ENCODE measurements at places on chromosomes 3 and 15. TPM values are rescaled to one million over a fixed set of nuclear protein-coding genes. Genes with fewer than 3 reads are reported as not detected.

DNA sequence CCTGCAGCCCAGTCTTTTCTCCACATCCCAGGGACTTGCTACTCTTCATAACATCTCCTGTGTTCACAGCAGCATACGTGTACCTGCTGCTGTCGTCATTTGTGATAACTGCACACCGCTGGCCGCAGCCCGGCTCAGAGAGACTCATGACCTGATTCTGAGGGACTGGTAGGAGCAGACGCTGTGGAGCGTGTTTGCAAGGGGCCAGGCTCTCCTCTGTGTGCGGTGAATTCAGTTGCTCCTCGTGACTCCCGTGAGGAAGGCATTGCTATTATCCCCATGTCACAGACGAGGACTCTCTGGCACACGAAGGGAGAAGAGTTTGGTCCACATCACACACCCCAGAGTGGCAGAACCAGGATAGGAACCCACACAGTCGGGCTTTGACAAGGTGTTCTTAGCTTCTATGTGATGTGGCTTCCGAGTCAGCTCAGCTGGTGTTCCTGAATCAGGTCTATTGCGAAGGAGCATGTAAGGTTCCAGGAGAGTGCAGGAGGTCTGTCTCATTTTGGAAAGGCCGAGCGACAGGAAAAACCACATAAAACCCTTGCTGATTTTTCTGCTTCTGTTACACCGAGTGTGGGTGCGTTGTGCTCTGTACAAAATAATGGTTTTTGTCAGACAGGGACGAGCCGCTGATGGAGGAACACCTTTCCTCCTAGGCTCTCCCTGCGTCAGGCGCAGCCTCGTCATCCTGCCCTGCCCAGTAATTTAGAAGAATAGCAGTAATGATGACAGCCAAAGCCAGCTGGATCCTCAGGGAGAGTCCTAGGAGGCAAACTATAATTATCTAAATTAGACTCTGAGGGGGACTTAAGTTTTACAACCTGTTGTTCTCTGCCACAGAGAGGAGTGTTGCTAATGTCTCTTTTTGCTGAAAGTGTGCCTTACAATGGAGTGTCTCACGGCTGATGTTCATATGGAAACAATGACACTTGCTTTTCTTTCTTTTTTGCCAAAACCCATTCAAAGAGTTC, 157.5 kb upstream of the RGMA start:
- DNase-seq, result no peak

GRCh38 chr3:155912579-155913190, 42.2 kb downstream of the GMPS start:
- no peak for DNase-seq

GRCh38 chr3:196996454-196997265, 28.0 kb upstream of the PIGZ start:
- DNase-seq, result no peak

CGNL1 gene
- total RNA-seq, result not detected

DNA sequence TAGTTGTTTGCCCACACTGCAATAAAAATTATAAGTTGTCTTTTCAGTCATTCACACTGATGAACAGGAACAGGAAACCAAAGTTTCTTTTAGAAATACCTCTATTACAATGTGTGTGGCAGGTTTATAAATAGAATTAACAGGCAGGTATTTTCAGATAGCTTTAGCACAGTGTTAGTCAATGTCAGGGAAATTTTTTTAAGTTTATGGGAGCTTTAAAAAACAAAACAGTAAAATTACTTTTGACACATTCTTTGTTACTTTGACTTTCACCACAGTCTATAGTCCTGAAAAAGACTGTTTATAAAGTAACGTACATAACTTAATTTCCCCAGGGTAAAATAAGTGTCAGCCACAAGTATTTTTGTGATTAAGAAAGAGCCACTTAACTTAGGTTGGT, 38.1 kb downstream of the SERPINI1 start:
- DNase-seq, result no peak

DNA sequence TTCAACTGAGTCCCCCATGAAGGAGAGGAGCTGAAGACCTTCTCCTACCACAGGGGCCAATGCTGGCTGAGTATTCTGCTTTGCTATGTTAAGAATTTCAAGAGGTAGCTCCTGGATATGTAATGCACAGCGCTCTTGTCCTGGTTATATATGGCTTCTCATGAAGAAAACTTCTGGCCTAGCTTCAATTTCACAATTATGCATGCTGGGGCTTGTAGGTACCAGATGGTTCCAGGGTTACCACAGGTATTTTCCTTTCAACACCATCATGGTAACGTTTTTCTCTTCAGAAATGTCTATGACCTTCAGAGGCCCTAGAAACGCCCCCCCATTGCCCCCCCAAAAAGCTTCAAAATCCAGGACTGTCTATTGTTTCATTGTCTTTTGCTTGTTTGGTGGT, 311.7 kb upstream of the ICE2 start:
- DNase-seq, result no peak

WDR53 gene
- 17.5 TPM for total RNA-seq

DNA sequence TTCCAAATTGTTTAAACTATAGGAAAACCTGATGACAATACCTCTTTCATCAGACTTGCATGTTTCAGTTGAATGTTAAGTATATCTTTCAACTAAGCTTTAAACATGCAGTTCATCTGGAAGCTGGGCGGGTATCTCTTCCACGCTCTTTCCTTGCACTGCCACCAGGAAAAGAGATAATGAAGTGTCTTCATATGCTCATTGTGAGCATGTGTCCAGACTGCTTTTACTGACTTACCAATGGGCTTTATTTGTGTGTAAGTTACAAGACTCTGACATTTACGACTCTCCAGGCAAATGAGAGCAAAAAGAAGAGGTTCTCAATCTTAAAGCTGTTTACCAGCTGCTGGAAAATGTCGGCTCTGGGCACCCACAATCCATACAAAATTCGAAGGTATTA, 52.8 kb downstream of the TMEM212 start:
- no peak for DNase-seq

DNA sequence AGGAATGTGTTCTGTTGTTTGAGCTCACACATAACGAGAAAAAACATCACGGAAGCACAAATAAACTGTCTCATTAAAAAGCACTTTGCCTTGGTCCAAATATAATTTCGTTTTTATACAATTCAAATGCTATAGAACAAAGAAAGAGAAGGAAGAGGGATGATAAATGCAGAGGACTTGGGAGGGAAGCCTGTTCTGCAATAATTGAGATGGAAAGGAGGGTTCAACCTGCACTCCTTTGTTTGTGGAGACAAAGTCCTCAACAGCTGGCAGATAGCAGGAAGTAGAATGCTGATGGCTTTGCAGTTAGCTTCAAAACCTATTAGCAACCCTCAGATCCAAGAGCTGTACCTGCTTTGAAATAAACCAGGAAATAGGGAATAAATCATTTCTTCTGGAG, 1010.8 kb downstream of the FHIT start:
- no peak for DNase-seq

DNA sequence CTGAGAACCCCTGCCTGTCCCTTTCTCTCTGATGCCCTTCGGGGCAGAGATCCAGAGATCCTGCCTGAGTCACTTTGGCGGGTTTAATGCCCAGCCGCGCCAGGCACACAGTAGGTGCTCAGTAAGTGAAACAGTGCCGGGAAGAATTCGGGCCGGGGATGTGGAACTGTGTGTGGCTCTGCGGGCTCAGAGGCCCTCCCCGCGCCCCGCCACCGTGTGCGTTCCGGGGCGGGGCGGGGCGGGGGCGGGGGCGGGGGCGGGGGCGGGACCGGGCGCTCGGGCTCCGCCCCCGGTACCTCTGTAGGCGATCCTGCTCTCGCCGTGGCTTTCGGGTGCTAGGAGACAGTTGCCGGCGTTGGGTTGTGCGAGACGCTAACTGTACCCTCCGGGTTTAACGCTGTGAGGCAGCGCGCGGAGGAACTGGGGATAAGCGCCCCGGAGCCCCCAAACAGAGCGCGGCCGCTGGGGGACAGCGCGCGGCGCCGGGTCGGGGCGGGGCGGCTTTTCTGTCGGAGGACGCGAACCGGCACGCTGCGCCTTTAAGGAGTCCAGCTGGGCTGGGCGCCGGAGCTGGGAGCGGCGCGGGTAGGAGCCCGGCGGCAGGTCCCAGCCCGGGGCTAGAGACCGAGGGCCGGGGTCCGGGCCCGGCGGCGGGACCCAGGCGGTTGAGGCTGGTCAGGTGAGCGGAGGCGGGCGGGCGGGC, at the start of gene ABHD6:
Gene ABHD6 (plus strand): TSS at position 555 of the 703 bp plus-strand sequence. CDS start 18,795 bp downstream, outside the sequence.
- DNase-seq, result peak; percentile 73

GRCh38 chr15:83815506-83815905, 161.6 kb downstream of the ADAMTSL3 start:
- DNase-seq, result no peak

- no peak for DNase-seq
These were observed 103.7 kb downstream of the EFL1 start for GRCh38 chr15:82158811-82159210.

DNA sequence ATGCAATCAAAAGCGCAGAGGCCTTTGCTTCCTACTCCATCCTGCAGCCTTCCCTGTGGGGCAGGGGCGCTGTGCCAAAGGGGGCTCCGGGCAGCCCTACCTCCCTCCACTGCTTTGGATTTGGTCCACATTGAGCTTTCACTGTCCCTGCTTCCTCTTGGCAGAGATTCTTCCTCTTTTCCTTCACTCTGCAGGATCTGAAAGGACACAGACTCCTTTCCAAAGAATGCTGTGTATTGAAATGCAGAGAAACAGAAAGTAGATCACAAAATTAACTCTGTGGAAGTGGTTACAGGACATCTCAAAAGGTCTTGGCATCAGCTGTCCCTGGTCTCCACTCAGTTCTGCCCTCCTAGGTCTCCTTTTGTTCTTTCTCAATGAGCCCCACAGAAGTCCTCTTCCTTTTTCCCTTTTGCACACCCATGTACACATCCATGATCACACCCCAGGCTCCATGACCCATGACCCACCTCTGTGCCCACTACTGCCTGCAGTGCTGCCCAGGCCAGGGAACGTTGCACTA, 64.1 kb downstream of the CCR1 start:
- no peak for DNase-seq

DNA sequence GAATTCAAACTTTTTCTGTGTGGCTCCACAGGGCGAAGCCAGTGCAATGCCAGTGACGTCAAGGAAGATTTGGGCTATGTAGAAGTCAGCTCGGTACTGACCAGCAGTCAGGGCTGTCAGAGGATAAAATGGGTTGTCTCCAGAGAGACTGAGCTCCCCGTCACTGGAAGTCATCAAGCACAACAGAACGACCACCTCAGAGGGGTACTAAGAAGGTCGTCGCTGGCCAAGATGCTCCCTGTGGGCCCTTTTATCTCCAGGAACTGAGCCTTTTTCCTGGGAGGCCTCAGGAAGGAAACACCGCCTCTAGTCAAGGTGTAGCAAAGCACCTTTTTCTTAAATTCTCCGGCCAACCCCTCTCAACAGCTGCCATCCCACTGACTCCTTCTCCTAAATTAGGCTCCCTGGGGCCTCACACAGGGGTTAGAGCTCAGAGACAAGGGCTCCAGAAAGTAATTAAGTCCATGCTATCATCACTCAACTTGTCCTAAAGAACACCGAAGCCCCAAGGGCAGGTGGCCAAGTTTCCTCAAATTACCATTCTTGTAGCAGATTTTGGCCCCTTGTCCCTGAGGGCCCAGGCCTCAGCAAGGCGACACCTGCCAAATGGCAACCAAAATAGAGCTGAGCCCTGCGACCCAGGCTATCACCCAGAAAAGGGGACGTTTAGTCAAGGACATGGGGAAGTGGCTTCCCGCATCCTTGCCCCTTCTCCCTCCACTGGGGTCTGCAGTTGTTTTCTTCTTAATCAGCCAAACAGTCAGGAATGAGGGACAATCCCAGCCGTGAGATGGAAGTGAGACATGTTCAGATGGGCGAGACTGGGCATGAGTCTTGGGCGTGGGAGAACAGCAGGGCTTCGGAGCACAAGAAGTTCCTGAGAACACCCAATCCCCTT, 48.0 kb downstream of the SSUH2 start:
- DNase-seq, result no peak

- no peak for DNase-seq
These were observed 1.3 kb downstream of the FAIM start for GRCh38 chr3:138609898-138610266.

DNA sequence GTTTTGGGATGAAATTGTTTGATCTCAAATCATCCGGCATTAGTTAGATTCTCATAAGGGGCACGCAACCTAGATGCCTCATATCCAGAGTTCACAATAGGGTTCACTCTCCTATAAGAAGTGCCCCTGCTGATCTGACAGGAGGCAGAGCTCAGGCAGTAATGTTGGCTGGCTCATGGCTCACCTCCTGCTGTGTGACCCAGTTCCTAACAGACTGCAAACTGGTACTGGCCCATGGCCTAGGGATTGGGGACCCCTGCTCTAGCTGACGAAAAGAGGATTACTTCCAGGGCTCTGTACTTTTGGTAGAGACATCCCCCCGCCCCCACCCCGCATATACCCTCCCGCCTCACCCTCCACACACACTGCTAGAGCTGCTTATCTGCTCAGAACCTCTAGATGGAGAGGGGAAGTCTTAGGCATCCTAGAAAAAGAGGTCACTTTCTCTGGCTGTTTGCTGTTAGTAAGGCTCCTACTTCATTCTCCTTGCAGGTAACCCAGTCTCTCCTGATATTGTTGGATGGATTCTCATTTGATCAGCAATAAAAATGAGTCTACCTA, 923.1 kb downstream of the CADM2 start:
- DNase-seq, result no peak

FGF7 gene
- total RNA-seq, result not detected

CRYGS gene
- total RNA-seq, result 1.5 TPM

ABCC5 gene
- 7.4 TPM for total RNA-seq

DNA sequence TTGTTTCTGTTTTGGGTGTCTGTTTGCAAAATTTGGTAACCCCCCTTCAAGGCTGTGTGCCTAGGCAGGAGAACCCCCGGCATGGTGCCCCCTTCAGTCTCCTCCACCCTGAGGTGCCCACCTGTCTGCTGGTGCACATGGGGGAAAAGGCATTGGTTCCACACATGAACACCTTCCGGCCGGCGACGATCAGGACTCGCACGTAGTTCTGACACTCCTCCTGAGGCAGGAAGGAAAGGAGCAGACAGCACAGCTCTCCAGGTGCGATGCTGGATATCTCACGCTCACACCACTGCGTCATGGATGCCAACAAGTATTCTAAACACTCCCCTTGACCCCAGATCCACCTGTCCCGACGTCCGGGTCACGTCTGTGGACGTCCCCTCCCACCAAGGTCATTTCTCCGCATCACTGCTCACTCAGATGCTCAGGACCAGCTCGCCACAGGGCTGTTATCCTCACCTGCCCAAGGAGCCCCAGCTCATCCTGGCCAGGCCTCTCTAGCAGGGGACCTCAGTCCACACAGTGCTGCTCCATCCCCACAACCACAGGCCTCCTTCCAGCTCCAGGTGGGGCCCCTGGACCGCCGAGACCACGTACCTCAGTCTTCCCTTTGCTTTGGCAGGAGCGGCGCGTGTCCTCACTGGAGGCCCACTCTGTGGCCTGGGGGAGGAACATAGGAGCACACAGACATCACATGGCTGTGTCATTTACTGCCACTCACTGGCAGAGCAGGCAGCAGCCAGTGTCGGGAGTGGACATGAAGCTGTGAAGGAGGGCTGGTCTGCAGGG, 99.0 kb downstream of the SEMA5B start:
- no peak for DNase-seq

- no peak for DNase-seq
These were observed 5.2 kb upstream of the EBLN2 start for GRCh38 chr3:73056014-73056844.

DNA sequence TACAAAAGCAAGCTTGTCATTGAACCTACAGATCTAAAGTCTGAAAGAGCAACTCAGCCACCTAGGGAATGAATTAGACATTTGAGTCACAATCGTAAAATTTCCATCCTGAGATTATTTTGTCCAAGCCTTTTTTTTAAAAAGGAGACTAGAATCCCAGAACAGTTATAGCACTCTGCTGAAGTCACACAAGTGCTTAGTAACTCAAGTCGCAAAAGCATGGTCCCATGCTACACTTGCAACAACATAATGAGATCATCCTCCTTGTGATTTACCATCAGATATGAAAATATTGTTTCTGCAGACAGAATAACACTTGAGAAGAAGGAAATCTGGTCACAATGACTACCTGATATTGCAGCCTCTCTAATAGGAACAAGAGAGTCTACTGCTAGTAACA, 106.7 kb downstream of the ZIC4 start:
- DNase-seq, result no peak
